Activated CD4-positive, alpha-beta memory T cell treated with anti-CD3 and anti-CD28 coated beads for 36 hours (primary cell): ENCODE measurements at places on chromosomes 1 and 21.
A peak's percentile ranks its signal among the peaks of the same experiment; 100 is the strongest.

GRCh38 chr1:99943223-99943794 is 26.5 kb upstream of the SLC35A3 start:
- no peak for DNase-seq

DNA sequence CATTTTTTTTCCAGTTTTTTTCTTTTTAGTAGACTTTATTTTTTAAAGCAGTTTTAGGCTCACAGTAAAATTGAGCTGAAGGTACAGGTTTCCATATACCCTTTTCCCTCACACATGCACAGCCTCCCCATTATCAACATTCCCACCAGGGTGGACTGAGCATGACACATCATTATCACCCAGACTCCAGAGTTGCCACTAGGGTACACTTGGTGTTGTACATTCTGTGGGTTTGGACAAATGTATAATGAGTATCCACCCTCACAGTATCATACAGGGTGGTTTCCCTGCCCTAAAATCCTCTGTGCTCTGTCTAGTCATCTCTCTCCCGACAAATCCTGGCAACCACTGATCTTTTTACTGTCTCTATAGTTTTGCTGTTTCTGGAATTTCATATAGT is 3.0 kb upstream of the AIM2 start:
- no peak for DNase-seq

- no peak for DNase-seq
Measured at GRCh38 chr1:178232949-178233348, 139.0 kb downstream of the RASAL2 start.

- no peak for DNase-seq
Measured at GRCh38 chr1:33792651-33793050, 71.2 kb upstream of the HMGB4 start.

DNA sequence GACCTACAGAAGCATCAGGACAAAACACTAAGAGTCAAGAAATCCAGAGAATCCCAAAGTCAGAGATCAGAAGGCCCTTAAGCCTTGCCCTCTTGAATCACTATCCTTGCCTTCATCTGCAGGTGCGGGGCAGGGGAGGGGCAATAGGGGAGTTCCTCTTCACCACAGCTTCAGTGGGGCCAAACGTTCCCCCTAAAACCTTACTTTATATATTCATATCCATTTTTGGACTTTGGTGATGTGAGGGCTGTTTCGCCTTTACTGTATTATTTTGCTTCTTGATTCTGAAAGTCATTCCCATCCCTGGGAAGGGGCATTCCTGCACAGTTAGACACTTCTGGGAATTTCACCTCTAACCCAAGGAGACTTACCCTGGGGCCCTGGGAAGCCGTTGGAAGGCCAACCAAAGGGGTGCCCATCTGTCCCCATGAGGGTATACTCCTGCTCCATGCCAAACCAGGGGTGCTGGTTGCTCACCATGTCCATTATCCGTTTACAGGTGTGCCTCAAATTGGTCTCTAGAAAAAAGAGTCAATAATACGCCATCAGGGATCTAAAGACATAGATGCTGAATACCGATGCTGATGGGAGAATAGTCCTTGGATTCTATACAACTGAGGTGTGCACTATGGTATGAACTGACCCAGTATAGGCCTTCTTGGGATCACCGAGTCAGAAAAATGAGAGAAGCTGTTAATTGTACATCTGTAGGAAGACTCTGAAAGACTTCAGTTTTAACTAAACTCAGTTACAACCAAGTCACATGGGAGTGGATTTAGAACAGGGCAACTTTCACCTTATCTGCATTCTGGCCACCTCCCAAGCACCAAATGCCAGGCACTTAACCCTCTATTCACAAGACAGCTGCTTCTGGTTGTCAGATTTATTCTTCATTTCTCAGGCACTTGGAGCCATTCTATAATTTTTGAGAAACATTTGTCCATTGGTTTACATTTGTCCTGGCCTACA is 5.4 kb downstream of the GLUL start:
- no peak for DNase-seq

- DNase-seq: no peak
Measured at GRCh38 chr1:116496898-116497297, 73.9 kb downstream of the CD58 start.

GRCh38 chr1:171061425-171062143 is 29.1 kb upstream of the FMO3 start:
- no peak for DNase-seq

GRCh38 chr1:198161718-198162090 is 4.9 kb downstream of the NEK7 start:
- no peak for DNase-seq

DNA sequence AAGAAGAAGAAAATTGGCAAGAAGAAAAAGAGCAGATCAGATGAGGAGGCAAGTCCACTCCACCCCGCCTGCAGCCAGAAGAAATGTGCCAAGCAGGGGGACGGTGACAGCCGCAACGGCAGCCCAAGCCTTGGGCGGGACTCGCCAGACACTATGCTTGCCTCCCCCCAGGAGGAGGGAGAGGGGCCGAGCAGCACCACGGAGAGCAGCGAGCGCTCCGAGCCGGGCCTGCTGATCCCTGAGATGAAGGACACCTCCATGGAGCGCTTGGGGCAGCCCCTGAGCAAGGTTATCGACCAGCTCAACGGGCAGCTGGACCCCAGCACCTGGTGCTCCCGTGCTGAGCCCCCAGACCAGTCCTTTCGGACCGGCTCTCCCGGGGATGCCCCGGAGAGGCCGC is 9.0 kb upstream of the SLC25A34 start:
- no peak for DNase-seq

GRCh38 chr1:157566484-157567300 is 14.4 kb upstream of the FCRL5 start:
- DNase-seq: no peak

GRCh38 chr1:48495166-48495565 is 23.2 kb upstream of the SPATA6 start:
- no peak for DNase-seq

DNA sequence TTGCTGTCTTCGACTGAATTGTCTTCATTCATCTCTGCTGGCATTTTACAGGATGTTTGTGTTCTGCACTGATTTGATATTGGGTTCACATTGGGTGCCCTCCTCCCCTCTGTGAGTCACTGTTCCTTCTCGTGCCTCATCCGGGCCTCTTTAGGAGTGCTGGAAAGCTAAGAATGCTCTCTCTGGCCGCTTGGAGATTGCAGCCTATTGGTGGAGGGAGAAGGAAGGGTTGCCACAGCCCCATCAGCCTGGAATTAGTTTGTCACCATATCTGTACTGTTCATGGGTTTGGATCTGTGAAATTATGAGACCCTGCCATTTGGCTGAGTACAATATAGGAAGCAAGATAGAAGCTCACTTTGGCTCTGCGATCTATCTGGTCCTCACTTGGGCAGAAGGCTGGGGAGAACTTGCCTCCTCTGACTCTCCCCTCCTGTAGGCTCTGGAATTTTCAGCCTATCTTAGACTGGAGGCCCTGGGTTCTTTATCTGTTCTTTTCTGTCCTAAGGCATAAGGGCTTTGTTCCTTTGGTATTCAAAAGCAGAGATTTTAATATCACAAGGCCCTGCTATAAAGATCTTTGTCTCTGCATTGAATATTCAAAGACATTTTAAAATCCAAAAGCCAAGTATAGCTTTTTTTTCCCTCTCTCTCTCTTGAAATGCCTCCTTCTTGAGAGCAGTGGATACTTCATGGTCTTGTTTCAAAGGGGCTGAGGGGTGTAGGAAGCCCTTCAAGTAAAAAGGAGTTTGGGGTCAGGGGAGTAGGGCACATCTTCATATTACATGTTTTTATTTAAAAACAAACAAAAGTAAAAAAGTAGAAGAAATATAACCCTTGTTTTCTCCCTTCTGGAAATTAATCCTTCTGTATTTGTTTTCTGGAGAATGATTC is 347.9 kb downstream of the ZP4 start:
- DNase-seq: no peak

DNA sequence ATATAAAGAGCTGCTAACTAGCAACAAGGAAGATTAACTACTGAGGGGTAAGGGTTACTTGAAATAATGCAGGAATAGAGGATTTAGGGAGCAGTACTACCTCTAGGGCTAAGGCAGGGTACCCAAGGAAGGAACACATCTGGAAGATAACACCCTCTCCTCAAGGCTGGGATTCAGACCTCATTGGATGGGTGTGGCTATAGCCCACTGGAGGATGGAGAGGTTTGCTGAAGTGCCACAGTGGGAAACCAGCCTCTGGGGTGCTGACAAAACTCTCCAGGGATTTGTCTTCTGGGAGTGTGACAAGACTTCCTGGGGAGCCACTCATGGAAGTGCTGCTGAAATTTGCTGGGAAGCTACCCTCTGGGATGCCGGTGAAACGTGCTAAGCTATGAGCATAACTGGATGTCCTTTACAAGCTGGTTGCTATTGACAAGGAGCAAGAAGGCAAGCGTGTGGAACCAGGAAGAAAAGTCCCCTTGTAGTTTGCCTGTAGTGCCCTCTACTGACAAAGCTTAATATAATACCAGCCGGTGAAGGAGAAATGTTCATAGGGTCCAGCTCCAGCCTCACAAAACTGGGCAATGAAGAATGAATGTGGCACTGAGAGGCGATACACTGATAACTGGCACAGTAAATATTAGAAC is 122.8 kb upstream of the USP24 start:
- peak; percentile 25 for DNase-seq

GRCh38 chr1:98403963-98404480 is 257.5 kb upstream of the SNX7 start:
- no peak for DNase-seq

DNA sequence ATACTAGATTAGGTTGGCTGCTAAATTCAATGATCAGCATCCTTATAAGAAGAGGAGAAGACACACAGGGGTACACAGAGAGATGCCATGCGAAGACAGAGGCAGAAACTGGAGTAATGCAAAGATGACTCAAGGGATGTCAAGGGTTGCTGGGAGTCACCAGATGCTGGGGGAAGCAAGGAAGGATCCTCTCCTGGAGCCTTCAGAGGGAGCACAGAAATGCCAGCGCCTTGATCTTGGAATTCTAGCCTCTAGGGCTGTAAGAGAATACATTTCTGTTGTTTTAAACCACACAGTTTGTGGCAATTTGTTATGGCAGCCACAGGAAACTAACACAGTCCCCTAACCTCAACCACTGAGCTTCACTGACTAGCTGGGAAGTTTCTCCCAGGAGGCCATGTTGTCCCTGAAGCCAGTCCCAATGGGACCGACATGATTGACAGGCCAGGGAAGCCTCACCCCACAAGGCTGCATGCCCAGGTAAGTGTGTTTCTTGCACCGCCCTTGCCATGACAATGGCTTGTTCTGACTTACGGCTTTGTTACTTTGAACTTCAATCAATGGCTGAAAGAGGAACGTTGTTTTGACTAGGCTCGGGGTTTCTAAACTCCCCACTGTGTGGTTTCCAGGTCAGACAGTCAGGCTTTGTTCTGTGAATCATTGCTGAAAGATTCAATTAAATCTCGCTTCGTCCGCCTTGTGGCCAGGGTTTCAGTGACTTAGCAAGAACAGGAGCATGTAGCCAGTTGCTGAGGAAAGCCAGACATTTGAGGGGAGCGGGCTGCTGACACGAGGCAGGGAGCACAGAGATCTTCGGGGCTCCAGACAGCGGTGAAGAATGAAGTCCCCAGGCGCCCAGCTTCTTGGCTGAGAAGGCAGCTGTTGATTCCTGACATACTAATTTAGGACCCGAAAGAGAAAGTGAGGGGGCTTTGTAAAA is 62.3 kb downstream of the RUNX1 start:
- peak; percentile 92 for DNase-seq
